Gastroesophageal sphincter (tissue), 4 donors: ENCODE measurements at places on chromosomes 5 and 9.

GRCh38 chr9:121066850-121067249, 7.9 kb upstream of the CNTRL start:
- no peak for ATAC-seq

DNA sequence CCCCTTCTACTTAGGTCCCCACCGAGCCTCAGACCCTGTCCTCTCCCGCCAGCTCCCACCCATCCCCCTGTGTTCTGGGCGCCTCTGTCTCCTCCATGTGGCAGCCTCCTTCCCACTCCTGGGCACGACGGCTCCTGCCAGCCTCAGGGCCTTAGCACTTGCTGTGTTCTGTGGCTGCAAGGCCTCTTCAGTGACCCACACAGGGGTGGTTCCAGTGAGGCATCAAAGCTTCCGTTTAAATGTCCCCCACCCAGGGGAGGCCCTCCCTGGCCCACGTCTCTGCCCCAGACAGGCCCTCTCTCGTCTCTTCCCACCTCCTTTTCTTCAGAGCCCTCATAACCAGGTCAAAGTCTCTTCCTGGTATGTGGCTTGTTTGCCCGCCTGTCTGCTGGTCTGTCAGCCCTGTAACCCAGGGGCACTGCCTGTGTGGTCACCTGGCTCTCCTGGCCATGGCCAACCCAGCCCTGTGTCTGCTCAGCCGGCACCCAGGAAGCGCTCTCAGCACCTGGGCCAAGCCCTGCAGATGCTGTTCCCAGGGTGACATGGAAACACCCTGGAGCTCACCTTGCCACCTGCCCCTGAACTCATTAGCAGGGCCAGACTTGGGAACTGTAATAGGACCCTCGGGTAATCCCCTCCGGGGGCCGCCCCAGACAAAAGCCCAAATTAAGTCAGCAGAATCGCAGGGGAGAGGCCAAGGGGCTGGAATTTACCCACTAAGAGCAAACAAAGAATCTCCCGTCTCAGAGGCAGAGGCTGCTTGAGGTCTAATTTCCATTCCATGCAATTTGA, 33.7 kb downstream of the LHX3 start:
- no peak for ATAC-seq

- no peak for ATAC-seq
Observed at GRCh38 chr9:88804254-88804596, 187.0 kb upstream of the S1PR3 start.

GRCh38 chr9:81848472-81848871, 79.8 kb upstream of the SPATA31D4 start:
- ATAC-seq: peak; percentile 44

DNA sequence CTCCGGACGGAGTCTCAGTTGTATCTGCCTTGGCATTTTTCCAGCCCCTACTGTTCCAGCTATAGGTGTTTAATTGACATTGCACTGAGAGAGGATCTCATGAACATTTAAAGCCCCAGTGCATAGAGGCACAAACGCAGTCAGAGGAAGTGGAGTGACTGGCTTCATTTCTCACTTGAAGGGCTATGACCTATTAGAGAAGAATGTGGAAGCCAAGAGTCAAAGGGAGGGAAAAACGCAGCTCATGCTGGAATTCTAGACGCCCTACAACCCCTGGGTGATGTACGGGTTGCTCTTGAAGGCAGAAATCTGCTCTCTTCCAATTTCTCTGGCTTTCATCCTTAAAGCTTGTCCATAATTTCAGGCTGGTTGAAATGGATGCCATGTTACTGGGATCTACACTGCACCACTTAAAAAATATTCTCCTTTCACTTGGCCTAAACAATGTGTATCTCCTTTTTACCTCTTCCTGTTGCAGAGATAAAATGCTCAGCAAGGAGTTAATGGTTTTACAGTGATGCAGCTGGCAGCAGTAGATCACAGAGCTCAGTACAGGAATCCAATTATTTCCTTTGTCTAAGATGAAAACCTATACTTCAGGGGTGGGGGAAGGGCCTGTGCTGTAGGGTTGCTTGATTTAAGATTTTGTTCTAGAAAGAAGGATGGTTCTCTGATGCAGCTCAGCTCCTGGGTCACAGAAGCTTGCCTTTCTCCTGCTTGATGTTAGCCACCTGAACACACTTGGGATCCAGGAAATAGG, 61.8 kb upstream of the MAMDC2 start:
- ATAC-seq: no peak

- ATAC-seq: no peak
Observed at GRCh38 chr9:102985162-102985895, 9.8 kb upstream of the CYLC2 start.

- ATAC-seq: no peak
Observed at GRCh38 chr5:124021066-124021641, 509.2 kb downstream of the CSNK1G3 start.

DNA sequence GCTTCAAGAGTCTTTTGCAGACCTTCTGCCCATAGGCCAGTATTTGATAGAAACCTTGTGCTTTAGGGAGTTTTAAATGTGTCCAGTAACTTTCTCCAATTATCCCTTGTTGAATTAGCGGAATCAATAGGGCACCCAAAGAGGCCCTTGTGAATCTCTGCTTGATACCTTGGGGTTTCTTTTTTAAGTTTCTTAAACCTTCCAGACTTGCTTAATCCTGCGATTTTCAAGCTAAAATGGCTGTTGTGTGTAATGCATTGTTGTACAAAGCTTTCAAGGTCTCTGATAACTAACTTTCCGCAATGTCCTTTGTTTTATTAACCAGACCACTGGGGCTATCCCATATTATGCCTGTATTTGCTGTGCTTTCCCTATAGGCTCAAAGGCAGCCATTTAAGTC, 577.4 kb upstream of the RORB start:
- no peak for ATAC-seq

GRCh38 chr9:105128908-105129600, 115.4 kb upstream of the SLC44A1 start:
- no peak for ATAC-seq

- no peak for ATAC-seq
Observed at GRCh38 chr9:89554307-89555035, 50.3 kb upstream of the GADD45G start.

- ATAC-seq: no peak
Observed at GRCh38 chr9:107316795-107317661, 33.9 kb downstream of the RAD23B start.

DNA sequence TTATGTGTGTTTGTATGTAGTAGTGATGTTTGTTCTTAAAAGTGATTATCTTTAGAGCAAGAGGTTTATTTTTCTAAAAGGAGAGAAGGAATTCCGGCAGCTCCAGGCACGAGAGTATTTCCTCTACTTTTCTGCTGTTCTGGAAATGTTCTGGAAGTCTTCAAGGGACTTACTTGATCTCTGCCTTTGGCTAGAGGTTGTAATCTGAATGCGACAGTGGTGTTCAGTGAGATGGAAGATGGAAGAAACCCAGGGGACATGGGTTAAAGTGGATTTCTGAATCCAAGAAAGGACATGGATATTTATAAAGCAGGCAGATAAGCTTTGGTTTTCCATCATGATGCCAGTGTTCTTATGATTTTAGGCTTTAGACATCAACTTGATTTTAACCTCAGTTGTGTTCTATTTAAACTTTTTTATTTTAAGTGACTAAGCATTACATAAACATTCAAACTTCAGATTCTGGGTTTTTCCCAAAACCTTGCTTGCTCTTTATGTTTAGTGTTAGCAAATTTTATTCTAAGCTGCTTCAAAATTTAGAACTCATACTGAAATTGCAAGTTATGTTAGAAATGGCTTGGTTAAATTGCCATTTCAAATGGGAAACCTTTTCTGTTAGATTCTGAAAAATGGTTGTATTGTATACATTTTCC, 3.6 kb downstream of the GPR21 start:
- no peak for ATAC-seq

DNA sequence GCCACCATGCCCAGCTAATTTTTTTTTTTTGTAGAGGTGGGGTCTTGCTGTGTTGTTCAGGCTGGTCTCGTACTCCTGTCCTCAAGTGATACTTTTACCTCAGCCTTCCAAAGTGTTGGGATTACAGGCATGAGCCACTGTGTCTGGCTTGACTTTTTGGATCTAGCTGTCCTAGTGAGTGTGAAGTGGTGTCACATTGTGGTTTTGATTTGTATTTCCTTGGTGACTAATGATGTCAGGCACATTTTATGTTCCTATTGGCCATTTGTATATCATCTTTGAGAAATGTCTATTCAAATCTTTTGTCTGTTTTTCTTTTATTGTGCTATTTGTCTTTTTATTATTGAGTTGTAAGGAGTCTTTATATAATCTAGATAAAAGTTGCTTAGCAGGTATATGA, 53.5 kb upstream of the MCCC2 start:
- no peak for ATAC-seq

DNA sequence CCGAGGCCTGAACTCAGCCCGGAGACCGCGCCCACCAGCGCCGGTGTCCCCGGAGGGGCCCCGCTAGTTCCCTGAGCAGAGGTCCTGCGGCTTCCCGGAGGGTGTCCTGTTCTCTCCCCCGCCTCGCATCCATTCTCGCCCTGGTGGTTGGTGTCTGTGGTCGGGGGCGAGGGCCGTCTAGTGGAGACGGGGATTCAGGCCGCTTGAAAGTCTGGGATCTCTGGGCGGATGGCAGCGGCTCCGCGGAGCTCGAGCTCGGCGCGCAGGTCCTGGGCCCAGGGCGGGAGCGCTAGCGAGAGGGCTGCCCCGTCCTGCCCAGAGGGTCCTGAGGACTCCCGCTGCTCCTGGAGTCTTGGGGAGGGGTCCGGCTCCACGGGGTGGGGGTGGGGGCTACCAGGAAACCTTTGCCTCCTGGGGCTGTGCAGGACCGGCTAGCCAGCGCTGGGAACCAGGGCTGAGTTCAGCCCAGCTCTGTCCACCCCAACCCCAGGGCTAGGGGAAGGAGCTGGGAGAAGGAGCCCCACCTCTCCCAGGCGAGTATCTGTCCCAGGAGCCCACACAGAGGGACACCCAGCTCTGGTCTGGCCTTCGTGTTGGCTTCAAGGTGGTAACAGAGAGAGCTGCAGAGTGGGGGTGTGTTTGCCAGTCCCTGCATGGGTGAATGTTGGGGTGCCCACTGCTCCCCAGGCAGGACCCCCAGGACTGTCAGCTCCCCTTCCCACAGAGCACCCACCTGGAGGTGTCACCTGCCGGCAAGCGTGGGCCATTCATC, 4.0 kb downstream of the TOR4A start:
- no peak for ATAC-seq

DNA sequence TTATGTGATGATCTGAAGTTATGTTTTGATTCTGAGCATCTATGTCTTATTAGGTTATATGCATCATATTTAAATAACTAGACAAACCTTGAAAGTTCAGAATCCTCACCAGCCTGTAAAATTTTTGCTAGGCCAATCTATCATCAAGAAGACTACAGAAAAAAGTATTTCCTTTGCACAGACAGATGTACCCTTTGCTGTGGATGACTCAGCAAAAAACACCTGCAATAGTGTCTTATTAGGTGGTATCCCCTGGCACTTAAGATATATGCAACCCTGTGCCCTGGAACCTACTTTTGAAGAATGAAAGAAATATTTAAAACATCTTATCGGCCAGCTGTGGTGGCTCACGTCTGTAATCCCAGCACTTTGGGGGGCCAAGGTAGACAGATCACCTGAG, 130.6 kb downstream of the SLF1 start:
- ATAC-seq: no peak

- no peak for ATAC-seq
Observed at GRCh38 chr5:66617226-66617861, 21.2 kb downstream of the MAST4 start.

DNA sequence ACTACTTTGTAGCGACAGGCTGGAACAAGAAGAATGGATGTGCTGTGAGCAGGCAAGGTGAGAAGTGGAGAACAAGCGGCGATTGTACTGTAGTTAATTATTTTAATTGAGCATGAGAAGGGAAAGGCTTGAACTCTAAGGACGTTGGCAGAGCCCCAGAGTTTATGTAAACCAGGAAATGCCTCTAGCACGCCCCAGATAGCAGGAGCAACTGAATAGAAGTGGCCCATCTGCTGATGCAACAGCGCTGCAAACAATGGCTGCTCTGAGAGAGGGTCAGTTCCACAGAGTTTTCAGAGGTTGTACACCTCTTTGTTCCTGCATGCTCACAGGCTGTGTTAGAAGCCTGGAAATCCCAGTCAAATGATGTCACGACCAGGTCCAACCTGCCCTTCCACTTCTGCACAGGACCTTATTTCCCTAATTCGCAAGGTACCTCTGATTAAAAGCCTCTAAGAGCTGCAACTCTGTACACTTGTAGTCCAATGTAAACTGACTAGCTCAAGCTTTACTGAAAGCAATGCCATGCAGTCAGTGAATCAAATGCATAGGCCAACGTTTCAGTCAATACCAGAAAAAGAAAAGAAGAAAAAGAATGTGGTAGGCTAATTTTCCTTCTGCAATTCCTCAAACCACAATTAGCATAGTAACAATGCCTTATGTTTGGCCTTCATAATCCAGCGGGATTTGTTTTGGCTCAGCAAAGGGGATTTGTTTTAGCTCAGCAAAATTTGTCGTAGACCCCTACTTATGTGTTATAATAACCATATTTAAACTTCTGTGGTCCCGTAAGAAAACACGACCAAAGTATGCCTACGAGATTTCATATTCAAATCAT, 119.6 kb upstream of the RETREG1 start:
- no peak for ATAC-seq

DNA sequence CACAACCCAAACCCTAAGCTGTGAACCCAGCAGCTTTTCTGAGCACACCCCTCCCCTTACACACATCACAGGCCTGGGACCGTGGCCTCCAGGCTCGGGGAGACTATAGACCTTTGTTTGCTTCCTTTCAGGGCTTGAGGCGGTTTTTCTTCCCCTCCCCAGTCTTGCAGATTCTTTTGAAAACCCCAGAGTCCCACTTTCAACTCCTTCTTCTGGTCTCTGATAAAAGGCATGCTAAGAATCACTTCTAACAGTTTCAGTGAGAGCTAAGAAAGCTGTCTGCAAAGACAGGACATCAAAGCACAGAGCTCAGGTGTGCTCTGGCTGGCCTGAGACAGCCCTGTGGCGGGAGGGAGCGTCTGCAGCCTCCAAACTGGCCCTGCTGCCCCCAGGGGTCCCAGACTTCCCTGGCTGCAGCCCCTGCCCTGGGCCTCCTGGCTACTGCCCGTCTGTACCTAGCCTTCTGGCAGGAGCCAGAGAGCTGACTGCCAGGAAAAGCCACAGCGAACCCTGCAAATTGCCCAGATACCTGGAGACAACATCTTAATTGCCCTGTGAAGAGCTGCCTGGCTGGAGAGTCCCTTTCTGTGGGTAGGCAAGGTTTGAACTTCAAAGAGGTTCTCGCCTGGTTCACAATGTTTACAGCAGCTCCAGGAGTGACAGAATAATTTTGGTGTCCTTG, 138.9 kb downstream of the GADD45G start:
- ATAC-seq: no peak

GRCh38 chr5:129511291-129511690, 51.2 kb downstream of the ADAMTS19 start:
- no peak for ATAC-seq
